Stimulated activated CD8-positive, alpha-beta memory T cell treated with anti-CD3 and anti-CD28 coated beads, Interleukin-15, amount 100 ng/mL, for 24 hours (primary cell): ENCODE measurements at places on chromosomes 12 and 14.

DNA sequence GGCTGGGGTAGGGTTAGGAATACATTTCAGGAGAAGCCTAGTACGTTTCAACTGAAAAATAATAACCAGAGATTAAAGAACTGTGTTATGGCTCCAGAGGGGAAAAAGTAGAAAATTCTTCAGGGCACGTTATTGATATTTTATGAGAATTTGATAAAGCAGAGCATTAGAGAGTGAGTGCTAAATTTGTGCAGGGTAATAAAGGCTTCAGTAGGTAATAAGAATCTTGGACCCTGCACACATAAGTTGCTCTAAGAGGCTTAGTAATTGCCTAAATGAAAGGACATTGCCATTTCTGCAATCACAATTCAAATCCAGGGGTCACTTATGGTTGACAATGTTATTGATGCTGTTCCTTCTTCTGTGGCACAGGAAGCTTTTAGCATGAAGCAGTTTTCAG, 439.4 kb upstream of the DCN start:
- DNase-seq: no peak

DNA sequence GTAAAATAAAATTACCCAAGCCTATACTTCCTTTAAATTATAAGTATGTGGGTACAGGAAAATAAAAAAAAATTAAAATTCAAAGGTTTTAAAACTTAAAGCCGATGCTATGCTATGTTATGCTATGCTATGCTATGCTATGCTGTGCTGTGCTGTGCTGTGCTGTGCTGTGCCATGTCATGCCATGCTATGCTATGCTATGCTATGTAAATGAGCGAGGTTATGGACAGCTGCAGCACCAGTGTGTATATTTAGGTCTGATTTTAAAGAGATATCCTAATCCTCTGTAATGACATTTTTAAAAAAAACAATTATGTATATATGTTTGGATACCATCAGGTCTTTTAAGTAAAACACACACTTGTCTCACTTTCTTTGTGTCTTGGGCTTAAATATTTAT, 1822.0 kb upstream of the SEL1L start:
- no peak for DNase-seq

DNA sequence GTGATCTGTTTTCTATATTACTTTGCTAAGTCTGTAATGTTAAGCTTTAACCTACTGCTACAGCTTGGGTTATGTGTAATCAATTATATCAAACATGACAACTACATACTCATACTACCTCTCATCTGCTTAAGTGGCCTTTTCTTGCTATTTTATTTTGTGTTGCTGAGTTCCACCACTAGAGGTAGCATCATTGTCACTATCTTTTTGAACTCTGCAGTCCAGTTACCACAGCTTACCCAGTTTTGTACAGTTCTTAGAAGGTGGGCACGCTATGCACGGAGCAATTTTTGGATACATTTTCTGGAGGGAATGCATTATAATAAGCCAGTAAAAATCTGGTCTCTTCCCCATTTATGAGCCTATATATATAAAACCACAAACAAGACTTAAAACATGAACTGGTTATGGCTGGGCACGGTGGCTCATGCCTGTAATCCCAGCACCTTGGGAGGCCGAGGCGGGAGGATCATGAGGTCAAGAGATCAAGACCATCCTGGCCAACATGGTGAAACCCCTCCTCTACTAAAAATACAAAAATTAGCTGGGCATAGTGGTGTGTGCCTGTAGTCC, 48.5 kb downstream of the SAV1 start:
- DNase-seq: no peak

- DNase-seq: peak; percentile 40
These were observed 1.0 kb upstream of the SOCS2 start for GRCh38 chr12:93571365-93571924.

DNA sequence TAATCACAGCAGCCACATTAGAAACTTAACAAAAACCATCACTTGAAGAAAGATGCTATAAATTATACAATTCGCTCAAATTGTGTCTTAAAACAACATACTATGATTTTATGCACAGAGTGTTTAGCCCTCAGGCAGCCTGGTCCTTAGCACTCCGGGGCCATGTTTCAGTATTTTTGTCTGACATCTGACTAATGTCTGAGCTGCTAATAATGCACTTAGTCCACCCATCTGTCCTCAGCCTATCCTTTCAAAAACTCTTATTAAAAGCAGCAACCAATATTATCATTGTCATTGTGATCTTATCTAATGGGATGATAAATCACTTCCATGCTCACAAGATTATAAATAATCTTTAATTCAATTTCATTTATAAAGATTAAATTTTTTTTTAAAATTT, 602.7 kb upstream of the FOXG1 start:
- DNase-seq: no peak
